ENCODE measurements at places on chromosomes 7 and 10.

DNA sequence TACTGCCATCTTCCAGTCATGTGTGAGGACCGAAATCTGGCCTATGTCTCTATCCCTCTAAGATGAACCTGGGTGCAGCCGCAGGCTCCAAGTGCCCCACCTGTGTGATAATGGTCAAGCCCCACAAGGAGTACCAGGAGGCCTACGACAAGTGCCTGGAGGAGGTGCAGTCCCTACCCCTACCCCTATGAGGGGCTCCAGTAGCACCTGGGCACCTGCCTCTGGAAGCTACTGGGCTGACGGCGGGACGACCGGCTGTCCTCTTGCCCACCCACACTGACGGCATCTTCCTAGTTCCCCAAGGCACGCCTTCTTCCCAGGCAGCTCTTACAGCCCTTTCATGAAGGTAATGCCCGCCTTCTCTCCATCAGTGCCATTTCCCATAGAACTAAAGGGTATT lies 47.4 kb downstream of the HOXA1 start:
- no peak for DNase-seq

DNA sequence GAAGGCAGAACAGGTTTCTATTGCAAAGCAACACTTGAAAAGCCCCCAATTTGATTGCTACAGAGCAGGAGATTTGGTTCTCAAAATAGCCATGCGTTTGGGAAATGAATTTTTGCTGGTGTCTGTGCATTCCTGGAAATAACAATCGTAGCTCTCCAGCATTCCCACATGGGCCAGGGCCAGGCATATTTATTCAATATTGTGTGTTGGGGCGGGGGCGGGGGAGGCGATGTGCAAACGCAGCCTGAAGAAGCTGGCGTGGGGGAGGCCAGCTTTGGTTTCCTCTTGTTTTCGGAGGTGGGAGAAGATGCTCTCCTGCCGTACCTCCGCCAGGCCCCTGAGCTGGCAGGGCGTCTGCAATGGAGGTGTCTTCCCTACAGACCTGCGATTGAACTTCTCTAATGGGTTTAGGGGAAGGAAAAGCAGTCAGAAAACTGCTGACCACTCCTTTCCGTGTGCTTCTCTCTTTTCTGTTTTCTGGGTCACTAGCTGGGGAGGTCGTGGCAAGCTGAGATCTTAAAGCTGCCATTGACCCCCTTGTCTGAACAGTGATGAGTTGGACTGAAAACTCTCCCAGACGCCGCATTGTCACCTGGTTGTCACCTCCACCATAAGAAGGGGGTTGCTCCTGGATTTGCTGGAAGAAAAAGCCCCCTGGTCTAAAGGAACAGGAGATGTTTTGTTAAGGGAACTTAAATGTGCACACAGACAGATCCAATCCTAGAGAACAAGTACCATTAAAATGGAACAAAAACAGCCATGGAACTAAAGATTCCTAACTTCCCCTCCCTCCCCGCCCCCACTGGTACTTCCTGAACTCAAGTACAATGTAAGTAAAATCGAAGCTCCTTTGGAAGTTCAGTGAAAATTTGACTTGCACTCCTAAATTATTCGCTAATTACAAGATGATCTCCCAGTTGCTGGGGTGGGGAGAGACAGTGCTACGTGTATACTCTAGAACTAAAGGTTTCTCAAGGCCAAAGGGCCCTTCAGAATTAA lies 56.4 kb upstream of the HABP2 start:
- no peak for DNase-seq

- no peak for DNase-seq
Observed at GRCh38 chr7:5528815-5529442, 105.3 kb upstream of the TNRC18 start.

DNA sequence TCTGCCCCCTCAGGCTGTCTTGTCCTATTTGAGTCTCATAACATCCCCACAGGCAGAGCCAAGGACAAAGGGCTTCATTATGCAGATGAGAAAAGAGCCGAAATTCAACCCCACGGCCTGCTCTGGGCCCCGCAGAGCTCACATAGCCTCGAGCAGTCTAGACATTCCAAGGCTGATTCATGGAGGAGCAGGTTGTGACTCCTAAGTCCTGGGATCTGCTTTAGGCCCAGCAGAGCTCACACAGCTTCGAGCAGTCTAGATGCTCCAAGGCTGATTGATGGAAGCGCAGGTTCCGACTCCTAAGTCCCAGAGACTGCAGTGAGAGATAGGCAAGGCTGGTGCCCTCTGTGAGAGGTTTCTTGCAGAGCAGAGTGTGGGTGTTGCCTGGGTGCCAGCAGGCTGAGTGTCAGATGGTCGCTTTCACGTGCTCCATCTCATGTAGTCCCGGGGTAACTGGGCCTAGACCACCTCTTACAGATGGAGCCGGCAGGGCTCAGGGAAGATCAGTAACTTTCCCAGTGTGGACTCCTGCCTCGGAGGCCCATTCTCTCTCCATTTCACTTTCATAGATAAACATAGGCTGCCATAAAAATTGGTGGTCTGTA lies 436.1 kb upstream of the FOXK1 start:
- DNase-seq, result no peak

DNA sequence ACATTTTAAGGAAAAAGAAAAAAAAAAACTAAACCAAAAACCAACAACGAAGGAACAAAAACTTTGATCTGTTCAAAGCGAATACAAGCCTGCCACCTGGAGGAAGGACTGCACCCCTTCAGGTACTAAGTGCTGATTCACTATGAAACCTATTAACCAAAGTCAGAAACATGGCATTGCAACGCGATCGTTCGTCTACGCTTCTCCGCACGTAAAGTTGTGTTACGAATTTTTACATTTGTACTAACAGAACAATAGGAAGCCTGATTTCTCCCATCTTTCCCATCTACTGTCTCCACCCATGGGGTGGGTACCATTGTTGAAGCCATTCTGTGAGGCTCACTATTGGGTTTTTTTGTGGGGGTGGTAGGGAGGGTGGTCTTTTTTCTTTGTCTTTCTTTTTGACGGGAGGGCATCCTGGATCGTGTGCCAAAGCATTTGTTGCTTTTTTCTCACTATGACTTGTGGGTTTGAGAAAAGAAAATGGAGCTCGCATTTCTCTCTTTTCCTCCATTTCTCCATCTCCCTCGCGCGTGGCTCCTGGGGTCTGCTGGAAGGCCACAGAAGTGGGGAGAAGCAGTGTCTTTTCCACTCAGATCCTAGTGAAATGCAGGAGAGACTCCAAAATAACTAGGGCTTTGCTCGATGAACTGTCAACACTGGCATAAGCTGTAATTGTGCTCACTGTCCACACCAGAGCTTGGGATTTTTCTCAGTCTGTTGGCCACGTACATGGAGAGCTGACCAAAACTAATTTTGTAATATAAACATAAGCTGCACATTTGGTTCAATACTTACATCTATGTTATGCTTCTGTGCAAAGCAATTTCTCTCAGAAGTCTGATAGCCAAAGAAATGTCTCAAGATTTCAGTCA lies 100.9 kb upstream of the YAE1 start:
- peak; percentile 77 for DNase-seq

DNA sequence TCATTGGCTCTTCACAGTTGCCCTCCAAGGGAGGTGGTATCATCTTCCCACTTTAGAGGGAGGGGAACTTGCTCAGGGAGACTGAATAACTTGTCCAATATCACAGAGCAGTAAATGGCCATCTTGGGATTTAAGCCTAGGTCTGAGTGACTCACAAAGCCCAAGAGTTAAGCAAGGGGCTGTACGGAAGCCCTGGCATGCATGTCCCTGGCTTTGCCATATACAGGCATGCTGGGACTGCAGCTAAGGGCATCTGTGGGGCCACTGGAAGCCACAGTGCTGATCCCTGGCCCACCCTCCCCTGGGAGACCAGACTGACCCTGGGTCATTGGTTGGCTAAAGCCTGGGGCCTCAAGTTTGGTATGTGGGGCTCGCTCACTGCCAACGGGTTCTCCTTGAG lies 3.1 kb downstream of the VSIR start:
- no peak for DNase-seq

- DNase-seq, result no peak
Observed at GRCh38 chr7:50671386-50671785, 106.2 kb upstream of the DDC start.

DNA sequence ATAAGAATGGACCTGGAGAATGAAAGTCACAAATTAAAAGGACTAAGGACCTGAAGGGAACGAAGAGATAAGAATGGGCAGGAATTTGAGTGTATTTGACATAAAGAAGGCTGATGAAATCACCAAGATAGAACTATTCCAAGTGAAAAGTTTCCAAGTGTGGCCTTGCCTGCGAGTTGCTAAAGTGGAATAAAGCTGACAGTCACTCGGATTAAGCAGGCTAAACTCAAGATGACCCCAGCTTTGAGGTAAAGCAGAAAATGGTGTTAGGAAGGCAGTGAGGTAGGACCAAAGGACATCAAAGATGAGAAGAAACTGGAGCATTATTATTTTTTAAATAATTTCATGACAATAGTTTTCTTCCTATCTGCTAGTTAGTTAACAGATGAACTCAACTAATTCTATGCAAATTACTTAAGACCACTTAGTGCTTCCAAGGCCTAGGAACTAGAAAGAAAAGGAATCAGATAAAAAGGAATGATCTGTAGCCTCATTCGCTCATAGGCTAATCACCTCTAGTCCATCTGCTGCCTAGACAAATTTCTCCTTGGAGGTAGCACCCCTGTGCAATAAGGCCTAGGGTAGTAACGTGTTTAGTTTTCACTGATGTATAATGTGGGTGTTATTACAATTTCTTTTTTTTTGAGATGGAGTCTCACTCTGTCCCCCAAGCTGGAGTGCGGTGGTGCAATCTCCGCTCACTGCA lies 34.5 kb downstream of the EZH2 start:
- DNase-seq, result no peak

DNA sequence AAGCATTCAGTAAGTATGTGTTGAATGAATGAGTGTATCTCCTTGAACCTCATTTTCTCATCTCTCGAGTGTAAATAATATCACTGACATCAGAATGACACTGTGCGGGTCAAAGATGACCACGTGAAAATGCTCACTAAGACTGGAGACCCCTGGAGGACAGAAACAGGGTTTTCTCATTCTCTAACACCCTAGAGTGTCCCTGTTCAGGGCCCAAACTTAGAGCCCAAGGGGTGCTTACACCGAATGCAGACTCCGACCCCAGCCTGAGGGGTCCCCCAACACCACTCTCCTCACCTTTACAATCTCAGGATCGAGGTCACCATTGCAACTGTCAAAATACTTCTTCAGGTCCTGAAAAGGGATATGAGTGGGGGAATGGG lies 1.4 kb downstream of the CDK5 start:
- DNase-seq, result no peak

DNA sequence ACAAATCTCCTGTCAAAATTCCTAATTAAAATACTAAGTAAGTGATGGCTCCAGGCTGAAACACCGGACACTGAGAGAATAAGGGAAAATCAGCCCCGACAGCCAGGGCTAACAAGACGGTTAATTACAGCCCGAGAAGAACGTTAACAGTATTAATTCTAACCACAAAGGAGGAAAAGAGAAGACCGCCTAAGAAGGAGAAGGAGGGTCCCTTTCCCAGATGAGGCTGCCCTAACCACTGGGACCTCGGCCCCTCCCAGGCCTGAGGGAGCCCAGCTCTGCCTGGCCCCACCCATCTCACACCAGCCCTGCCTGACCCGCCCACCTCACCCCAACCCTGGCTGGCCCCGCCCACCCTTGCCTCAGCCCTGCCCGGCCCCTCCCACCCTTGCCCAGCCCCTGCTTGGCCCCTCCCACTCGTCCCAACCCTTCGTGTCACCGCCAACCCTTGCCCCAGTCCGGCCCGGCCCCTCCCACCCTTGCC lies 51.3 kb downstream of the PWWP2B start:
- DNase-seq, result no peak

- no peak for DNase-seq
Observed at GRCh38 chr7:4663239-4664018, 18.7 kb upstream of the FOXK1 start.

GRCh38 chr7:25321424-25321823 lies 93.1 kb upstream of the NPVF start:
- no peak for DNase-seq

DNA sequence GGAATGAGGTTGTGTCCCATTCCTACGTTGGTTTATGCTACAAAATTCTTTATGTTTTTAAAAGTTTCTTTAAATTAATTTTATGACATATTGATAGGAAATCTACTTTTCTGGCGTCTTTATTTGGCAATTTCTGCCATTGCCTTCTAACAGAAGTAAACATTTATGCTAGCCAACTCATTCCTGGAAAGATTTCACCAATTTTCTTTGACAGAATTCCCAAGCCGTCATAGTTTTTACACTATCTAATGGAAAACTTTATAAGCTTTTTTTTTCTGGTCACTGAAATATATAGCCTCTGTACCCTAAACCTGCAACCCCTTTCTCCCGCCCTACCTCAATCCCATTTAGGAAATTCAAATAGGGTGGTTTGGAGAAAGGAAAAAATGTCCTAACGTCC lies 6.1 kb upstream of the TCAF1 start:
- DNase-seq, result no peak

DNA sequence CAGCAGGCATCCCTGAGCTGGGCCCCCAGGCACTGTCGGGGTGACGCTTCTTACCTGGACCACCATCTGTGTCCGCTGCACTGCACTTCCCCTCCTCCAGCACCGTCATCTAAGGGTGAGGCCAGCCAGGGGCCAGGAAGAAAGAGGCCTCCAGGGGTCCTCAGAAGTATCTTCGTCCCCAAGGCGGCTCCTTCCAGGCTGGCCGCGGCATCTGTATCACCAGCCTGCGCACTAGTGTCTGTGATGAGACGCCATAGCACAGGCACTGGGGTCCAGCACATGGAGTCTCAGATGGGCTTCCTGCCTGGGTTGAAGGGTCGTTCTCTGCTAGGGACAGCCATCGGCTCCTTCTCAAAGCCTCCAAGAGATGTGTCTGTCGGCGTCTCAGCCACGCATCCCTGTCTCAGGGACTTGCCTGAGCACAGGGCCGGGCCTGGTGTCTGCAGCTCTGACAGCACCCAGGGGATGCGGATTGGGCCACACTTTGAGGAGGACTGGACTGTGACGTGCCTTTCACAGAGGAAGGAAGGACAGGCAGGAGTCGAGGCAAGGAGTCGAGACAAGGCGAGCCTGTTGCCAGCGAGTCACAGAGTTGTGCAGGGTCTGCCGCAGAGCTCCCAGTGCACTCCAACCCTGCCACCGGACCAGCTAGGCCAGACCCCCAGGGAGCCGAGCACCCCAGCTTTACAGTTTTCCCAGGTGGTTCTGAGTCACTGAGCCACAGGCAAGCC lies 101.5 kb upstream of the DIP2C start:
- DNase-seq, result no peak
